ENCODE measurements at places on chromosomes 7 and 10. TPM values are rescaled to one million over a fixed set of nuclear protein-coding genes. Genes with fewer than 3 reads are reported as not detected.

C10orf105 gene
- not detected for total RNA-seq

LIPF gene
- not detected for total RNA-seq

CYP3A5 gene
- 0.53 TPM for total RNA-seq

SLC29A4 gene
- total RNA-seq: 8.6 TPM

DKK1 gene
- total RNA-seq: 70.8 TPM

HGF gene
- total RNA-seq: 0.04 TPM

ACTL6B gene
- total RNA-seq: not detected

CHPF2 gene
- total RNA-seq: 41.7 TPM

OR2A42 gene
- not detected for total RNA-seq

AMPH gene
- not detected for total RNA-seq

HMX2 gene
- not detected for total RNA-seq

CALHM3 gene
- total RNA-seq: not detected

PLAC9 gene
- not detected for total RNA-seq

TES gene
- total RNA-seq: 128 TPM

CALY gene
- not detected for total RNA-seq

PRSS37 gene
- total RNA-seq: not detected

MSRB2 gene
- total RNA-seq: 24.1 TPM

KCNIP2 gene
- total RNA-seq: not detected

PTCD1 gene
- total RNA-seq: 2.7 TPM

LIPK gene
- not detected for total RNA-seq

OR2A12 gene
- total RNA-seq: not detected

ADARB2 gene
- total RNA-seq: not detected

BMS1 gene
- 20.5 TPM for total RNA-seq

RET gene
- 2.5 TPM for total RNA-seq

FAM25C gene
- not detected for total RNA-seq

JAZF1 gene
- total RNA-seq: 1.9 TPM

LAMB1 gene
- total RNA-seq: 94.8 TPM

AKR1C8 gene
- total RNA-seq: not detected

EIF4H gene
- 280 TPM for total RNA-seq

AKR1C2 gene
- 7.4 TPM for total RNA-seq

SPDYE2B gene
- not detected for total RNA-seq

EMX2 gene
- total RNA-seq: 1.2 TPM

GPNMB gene
- total RNA-seq: 2.9 TPM

STN1 gene
- 48.7 TPM for total RNA-seq

LRRN3 gene
- 0.16 TPM for total RNA-seq

EVX1 gene
- not detected for total RNA-seq

AEBP1 gene
- total RNA-seq: 9.7 TPM

MUC3A gene
- not detected for total RNA-seq

ZNF862 gene
- total RNA-seq: 1.0 TPM

CPA2 gene
- 0.11 TPM for total RNA-seq

GRM3 gene
- not detected for total RNA-seq

NXPH1 gene
- not detected for total RNA-seq

ADAM12 gene
- 0.55 TPM for total RNA-seq

HTR5A gene
- not detected for total RNA-seq

PAPOLB gene
- total RNA-seq: not detected

ATOH7 gene
- total RNA-seq: not detected

PIK3CG gene
- total RNA-seq: not detected

MPP7 gene
- total RNA-seq: 3.8 TPM

SH2D4B gene
- not detected for total RNA-seq

CTAGE15 gene
- total RNA-seq: 0.31 TPM

MNX1 gene
- not detected for total RNA-seq

OR13A1 gene
- total RNA-seq: not detected

ASZ1 gene
- total RNA-seq: not detected

CYP26A1 gene
- not detected for total RNA-seq

OPALIN gene
- total RNA-seq: not detected

RBP4 gene
- not detected for total RNA-seq

PHYH gene
- total RNA-seq: 13.0 TPM

EN2 gene
- not detected for total RNA-seq

Measured in hair follicular keratinocyte (primary cell).